ENCODE measurements at places on chromosomes 6 and 20.

GRCh38 chr20:44769481-44769863 is 23.8 kb downstream of the KCNK15 start:
- no peak for DNase-seq

GRCh38 chr6:110885526-110885925 is 10.9 kb downstream of the AMD1 start:
- DNase-seq, result no peak

- no peak for DNase-seq
Measured at GRCh38 chr6:29954272-29954671, 11.9 kb downstream of the HLA-A start.

DNA sequence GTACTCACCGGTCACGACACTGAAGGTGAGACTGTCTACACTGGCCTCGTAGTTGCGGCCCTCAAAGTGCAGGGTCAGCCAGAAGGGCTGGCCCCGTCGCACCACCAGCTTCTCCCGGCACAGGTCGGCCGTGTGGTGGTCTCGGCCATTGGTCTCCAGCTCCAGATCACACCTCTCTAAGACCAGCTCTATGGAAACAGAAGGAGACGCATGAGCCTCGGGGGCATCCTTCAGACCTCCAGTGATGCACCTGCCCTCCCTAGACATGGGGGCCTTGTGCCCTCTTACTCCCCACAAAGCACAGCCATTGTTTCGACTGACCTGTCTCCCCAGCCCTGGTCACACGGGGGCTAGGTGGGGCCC is 3.7 kb downstream of the TGM2 start:
- no peak for DNase-seq

DNA sequence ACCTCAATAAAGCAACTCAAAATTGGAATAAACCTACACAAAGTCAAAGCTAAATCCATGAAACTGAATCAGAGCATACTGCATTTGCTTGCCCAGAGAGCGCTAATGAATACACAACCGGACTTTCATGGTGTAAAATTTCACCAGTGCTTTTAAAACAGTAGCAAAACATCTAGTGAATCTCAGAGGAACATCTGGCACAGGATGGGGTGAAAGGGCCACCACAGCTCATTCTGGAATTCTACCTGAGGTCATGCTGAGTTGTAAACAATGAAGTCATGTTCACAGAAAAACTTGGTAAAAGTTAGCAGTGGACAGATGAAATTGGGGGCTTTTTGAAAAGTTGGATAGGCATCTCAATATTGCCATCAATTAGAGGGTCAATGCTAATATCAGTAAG is 125.6 kb upstream of the STXBP5 start:
- DNase-seq, result no peak
